Spleen (tissue), 13 donors: ENCODE measurements at places on chromosomes 7 and 10. TPM values are rescaled to one million over a fixed set of nuclear protein-coding genes. Genes with fewer than 3 reads are reported as not detected.

DNA sequence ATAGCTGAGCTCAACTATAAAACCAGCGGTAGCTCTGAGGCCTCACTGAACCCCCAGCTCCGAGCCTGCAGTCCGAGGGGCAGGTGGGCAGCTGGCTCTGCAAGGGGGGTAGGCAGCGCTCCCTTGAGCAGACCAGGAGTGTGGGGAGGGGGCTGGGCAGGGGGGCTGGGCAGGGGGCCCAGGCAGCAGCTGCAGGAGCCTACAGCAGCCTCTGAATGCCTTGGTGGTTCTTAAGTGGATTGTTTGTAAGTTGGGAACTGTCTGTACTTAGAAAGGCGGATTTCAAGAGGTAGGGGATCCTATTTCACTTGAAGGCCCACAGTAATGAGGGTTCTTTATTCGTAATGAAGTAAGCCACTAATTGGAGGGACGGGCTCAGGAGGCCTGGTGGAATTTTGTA, 72.3 kb downstream of the ICA1 start:
- peaks cover 26% of the 10 kb centered on the region for H3K4me1 ChIP-seq
- H3K27me3 ChIP-seq, result no peaks in the 10 kb centered on the region
- no peak overlapping the region for H3K27ac ChIP-seq
- no peak overlapping the region for H3K4me3 ChIP-seq

DYNC1I1 gene
- 2.7 TPM for total RNA-seq

DNA sequence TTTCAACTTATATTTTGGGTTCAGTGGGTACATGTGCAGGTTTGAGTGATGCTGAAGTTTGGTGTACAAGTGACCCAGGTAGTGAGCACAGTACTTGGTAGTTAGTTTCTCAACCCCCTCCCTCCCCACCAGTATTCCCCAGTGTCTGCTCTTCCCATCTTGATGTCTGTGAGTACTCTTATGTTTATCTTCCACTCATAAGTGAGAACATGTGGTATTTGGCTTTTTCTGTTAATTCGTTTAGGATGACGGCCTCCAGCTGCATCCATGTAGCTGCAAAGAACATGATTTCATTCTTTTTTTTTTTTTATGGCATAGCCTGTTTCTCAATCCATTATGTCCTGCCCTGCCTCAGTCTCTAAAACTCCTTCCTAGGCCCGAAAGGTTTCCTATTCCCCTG, 222.1 kb downstream of the WDR37 start:
- no peaks in the 10 kb centered on the region for H3K4me1 ChIP-seq
- no peaks in the 10 kb centered on the region for H3K36me3 ChIP-seq
- DNase-seq, result no peak
- no peak overlapping the region for H3K4me3 ChIP-seq
- H3K27me3 ChIP-seq, result peaks cover 7% of the 10 kb centered on the region
- no peak overlapping the region for H3K27ac ChIP-seq

ZNF503 gene
- total RNA-seq, result 7.8 TPM

DNA sequence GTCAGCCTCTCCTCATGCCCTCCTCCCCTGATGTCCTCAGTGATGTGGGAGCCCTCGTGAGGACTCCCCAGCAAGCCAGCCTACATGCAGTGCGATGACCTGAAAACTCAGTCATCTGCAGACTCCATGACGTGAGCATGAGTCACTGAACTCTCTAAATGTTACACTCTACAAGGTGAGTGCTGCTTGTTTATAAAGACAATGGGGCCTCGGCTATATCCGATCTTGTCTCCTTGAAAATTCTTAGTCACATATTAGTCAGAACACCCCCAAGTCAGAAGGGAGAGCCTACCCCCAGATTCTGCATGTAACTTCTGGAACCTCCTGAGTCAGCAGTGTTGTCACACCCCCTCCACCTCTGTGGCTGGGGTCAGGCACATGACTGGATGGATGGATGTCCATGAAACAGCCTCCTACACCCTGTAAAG, 673.8 kb downstream of the INHBA start:
- no peaks in the 10 kb centered on the region for H3K36me3 ChIP-seq
- H3K27me3 ChIP-seq, result no peaks in the 10 kb centered on the region
- H3K27ac ChIP-seq, result no peak overlapping the region
- H3K4me1 ChIP-seq, result no peaks in the 10 kb centered on the region
- no peak overlapping the region for H3K4me3 ChIP-seq

- H3K4me1 ChIP-seq, result no peaks in the 10 kb centered on the region
- H3K36me3 ChIP-seq, result no peaks in the 10 kb centered on the region
- H3K27me3 ChIP-seq, result peaks cover 47% of the 10 kb centered on the region
- no peak overlapping the region for H3K27ac ChIP-seq
- H3K4me3 ChIP-seq, result no peak overlapping the region
These were observed 32.0 kb downstream of the CFAP46 start for GRCh38 chr10:132910186-132910880.

TDRD1 gene
- 1.1 TPM for total RNA-seq
